Lung (tissue), 17 donors: ENCODE measurements at places on chromosomes 1 and 21. TPM values are rescaled to one million over a fixed set of nuclear protein-coding genes. Genes with fewer than 3 reads are reported as not detected.
A peak's percentile ranks its signal among the peaks of the same experiment; 100 is the strongest.

Gene SPRR2E
- total RNA-seq, result not detected

Gene ZZZ3
- 34.7 TPM for total RNA-seq

DNA sequence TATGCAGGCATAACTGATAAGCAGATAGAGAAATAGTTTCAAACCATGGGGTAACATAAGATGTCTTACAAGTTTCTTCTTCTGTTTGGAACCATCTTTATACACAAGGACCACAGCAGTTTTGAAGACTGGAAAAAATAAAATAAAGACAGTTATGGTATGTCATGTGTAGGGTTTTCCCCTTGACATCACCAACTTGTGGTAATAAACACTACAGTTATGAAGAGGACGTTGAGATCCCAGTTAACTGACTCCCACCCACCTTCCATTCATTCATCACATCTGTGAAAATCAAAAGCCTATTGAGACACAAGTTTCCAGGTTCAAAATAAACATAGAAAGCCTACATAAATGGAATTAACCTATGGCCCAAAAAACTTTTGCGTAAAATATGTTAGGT is 92.5 kb upstream of the KRTAP19-8 start:
- H3K27me3 ChIP-seq, result no peaks in the 10 kb centered on the region
- DNase-seq, result no peak
- no peak overlapping the region for H3K27ac ChIP-seq
- no peak overlapping the region for H3K4me3 ChIP-seq
- no peaks in the 10 kb centered on the region for H3K36me3 ChIP-seq
- H3K4me1 ChIP-seq, result peaks cover 10% of the 10 kb centered on the region

Gene ELF3
- total RNA-seq, result 219 TPM

- H3K4me3 ChIP-seq, result no peak overlapping the region
- no peak overlapping the region for H3K27ac ChIP-seq
- H3K4me1 ChIP-seq, result no peaks in the 10 kb centered on the region
- DNase-seq, result no peak
- no peaks in the 10 kb centered on the region for H3K36me3 ChIP-seq
Observed at GRCh38 chr1:110462093-110462492, 11.1 kb downstream of the PROK1 start.

GRCh38 chr1:20119347-20119746 is at the start of gene PLA2G2D:
Gene PLA2G2D (minus strand): TSS chr1:20119536. CDS start chr1:20119498, 38 bp downstream.
- H3K4me3 ChIP-seq, result no peak within 1 kb of the TSS
- H3K4me1 ChIP-seq, result no peaks in the 10 kb centered on the region
- DNase-seq, result no peak
- H3K27ac ChIP-seq, result no peak within 1 kb of the TSS
- H3K27me3 ChIP-seq, result no peaks in the 10 kb centered on the region
- H3K36me3 ChIP-seq, result no peaks in the 10 kb centered on the region

Gene GLMP
- 30.1 TPM for total RNA-seq

GRCh38 chr1:229625071-229625914 is 629 bp downstream of the TAF5L start:
- no peaks in the 10 kb centered on the region for H3K27me3 ChIP-seq
- peak; percentile 43 for DNase-seq
- peaks cover 2% of the 10 kb centered on the region for H3K36me3 ChIP-seq
- H3K4me3 ChIP-seq, result peak overlapping the region; percentile 89

DNA sequence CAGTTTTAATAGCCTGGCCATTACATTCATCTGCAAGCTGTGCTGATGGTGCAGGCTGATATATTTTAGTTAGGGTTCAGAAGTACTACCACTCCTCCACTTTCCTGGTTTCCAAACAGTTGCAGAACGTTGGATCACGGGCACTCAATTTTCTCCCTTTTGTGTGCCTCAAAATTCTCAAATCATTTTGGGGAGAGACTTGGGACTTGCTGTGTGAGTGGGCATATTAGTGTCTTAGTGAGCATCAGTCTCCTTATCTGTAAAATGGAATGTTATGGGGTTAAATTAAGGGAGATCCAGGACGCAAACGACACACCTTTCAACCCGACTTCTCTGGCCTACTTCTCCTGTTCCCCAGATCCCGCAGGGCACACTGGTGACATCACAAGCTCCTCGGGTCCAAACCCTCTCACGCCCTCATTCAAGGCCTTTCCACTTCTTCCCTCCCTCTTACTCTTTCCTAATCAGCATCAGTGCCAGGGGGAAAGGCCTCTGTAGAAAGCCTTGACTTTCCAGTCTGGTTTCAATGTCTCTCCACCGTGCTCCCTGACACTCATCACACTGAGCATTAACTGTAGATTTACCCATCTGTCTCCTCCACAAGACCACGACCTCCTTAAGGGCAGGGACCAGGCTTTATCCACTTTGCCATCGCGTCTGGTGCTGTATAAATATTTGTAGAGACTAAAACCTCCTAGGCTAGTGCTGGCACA is 1.2 kb downstream of the PIGP start:
- no peaks in the 10 kb centered on the region for H3K27me3 ChIP-seq
- peak overlapping the region; percentile 99 for H3K27ac ChIP-seq
- no peaks in the 10 kb centered on the region for H3K4me1 ChIP-seq
- peaks cover 11% of the 10 kb centered on the region for H3K36me3 ChIP-seq

Gene LRRC8B
- total RNA-seq, result 22.8 TPM

GRCh38 chr1:245588116-245588639 is 433.4 kb downstream of the KIF26B start:
- peak; percentile 60 for DNase-seq
- H3K4me1 ChIP-seq, result peaks cover 19% of the 10 kb centered on the region
- no peaks in the 10 kb centered on the region for H3K27me3 ChIP-seq
- H3K4me3 ChIP-seq, result no peak overlapping the region
- H3K36me3 ChIP-seq, result no peaks in the 10 kb centered on the region
- H3K27ac ChIP-seq, result no peak overlapping the region

Gene MTF1
- total RNA-seq, result 23.3 TPM

DNA sequence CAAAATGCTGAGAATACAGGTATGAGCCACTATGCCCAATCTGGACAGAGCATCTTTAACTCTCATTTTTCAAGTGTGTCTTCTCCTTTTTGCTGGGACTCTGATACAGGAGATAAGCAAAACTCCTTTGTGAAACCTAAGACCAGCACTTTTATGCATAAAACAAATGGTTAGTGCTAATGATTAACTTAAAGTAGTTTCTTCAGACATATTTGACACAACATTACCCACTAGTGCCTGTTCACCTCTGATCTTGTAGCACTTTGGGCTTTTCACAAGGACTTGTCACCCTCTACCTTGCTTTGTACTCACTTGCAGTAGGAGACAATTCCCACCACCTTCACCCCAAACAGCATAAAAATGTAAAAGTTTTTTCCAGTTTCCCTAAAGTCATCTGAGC is 216.3 kb downstream of the RGS7 start:
- H3K27me3 ChIP-seq, result no peaks in the 10 kb centered on the region
- no peak overlapping the region for H3K4me3 ChIP-seq
- no peaks in the 10 kb centered on the region for H3K4me1 ChIP-seq
- no peak overlapping the region for H3K27ac ChIP-seq
- no peaks in the 10 kb centered on the region for H3K36me3 ChIP-seq
- DNase-seq, result peak; percentile 20

DNA sequence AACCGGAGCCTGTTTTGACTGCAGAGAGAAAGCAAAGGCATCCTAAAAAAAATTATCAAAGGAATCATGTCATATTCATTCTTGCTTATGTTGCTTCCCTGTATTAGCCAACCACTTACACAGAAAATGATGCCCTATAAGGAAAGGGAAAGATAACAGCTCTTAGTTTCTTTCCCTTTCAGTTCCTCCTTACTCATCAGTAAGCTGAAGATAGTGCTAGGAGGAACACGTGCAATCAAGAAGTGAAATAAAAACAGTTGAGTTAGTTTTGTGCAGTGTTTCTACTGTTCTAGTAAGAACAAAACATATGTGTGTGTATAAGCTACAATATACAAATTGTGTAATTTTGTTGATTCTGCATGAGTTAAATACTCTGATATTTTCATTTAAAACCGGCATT is 45.3 kb upstream of the MTF2 start:
- no peak for DNase-seq
- no peaks in the 10 kb centered on the region for H3K4me1 ChIP-seq
- H3K4me3 ChIP-seq, result no peak overlapping the region
- H3K27ac ChIP-seq, result no peak overlapping the region

DNA sequence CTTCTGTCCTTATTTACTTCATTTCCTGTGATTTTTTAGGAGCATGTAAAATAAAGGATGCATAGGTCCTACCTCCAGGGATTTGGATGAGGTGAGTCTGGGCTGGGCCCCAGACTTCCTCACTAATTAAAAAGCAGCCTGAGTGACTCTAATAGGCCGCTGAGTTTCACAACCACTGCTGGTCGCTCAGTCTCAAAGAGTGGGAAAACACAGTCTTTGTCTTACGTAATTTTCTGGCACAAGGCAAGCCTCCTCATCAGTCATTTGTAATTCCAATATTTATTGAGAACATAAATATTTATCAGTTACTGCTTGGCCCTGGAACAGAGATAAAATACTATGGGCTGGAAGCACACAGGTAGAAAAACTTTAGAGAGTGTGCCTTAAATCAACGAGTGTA is 195.4 kb upstream of the RUNX1 start:
- H3K27ac ChIP-seq, result no peak overlapping the region
- no peak overlapping the region for H3K4me3 ChIP-seq
- H3K27me3 ChIP-seq, result peaks cover 2% of the 10 kb centered on the region
- H3K36me3 ChIP-seq, result no peaks in the 10 kb centered on the region
- no peaks in the 10 kb centered on the region for H3K4me1 ChIP-seq

- H3K4me3 ChIP-seq, result no peak overlapping the region
- no peaks in the 10 kb centered on the region for H3K4me1 ChIP-seq
- H3K36me3 ChIP-seq, result no peaks in the 10 kb centered on the region
Observed at GRCh38 chr1:44909901-44910544, 67.0 kb upstream of the PTCH2 start.

Gene ZSCAN20
- 5.7 TPM for total RNA-seq

Gene INTS7
- total RNA-seq, result 18.9 TPM

- no peaks in the 10 kb centered on the region for H3K36me3 ChIP-seq
- DNase-seq, result no peak
- H3K4me3 ChIP-seq, result no peak overlapping the region
- H3K27ac ChIP-seq, result no peak overlapping the region
- H3K27me3 ChIP-seq, result no peaks in the 10 kb centered on the region
Observed at GRCh38 chr21:44613386-44614155, 1.7 kb downstream of the KRTAP10-8 start.

Gene RNU1-2
- 3,134 TPM for total RNA-seq

Gene PMF1
- total RNA-seq, result 66.9 TPM

Gene KRTAP12-2
- not detected for total RNA-seq
